ENCODE measurements at places on chromosomes 6 and 20.
A peak's percentile ranks its signal among the peaks of the same experiment; 100 is the strongest.

DNA sequence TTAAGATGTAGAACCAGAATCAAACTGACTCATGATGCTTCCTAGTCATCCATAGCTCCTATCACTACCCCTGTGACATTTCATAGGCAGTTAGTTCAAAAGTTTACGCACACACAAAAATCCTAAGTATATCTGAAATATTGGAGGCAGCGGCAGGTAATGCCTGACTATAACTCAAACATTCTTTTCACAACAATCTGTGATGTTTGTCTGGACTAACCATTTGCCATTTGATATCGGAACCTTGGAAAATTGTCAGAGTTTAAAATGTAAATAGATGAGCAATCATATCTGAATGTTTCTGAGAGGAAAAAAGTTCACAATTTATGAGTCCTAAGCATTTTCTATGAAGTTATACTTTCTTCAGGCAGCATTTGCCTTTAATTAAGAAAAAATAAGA, 1078.2 kb downstream of the EPHA7 start:
- DNase-seq: no peak

GRCh38 chr6:140043762-140044378, 669.4 kb upstream of the CITED2 start:
- no peak for DNase-seq

- DNase-seq: no peak
Observed at GRCh38 chr20:43955062-43955749, 40.6 kb downstream of the TOX2 start.

DNA sequence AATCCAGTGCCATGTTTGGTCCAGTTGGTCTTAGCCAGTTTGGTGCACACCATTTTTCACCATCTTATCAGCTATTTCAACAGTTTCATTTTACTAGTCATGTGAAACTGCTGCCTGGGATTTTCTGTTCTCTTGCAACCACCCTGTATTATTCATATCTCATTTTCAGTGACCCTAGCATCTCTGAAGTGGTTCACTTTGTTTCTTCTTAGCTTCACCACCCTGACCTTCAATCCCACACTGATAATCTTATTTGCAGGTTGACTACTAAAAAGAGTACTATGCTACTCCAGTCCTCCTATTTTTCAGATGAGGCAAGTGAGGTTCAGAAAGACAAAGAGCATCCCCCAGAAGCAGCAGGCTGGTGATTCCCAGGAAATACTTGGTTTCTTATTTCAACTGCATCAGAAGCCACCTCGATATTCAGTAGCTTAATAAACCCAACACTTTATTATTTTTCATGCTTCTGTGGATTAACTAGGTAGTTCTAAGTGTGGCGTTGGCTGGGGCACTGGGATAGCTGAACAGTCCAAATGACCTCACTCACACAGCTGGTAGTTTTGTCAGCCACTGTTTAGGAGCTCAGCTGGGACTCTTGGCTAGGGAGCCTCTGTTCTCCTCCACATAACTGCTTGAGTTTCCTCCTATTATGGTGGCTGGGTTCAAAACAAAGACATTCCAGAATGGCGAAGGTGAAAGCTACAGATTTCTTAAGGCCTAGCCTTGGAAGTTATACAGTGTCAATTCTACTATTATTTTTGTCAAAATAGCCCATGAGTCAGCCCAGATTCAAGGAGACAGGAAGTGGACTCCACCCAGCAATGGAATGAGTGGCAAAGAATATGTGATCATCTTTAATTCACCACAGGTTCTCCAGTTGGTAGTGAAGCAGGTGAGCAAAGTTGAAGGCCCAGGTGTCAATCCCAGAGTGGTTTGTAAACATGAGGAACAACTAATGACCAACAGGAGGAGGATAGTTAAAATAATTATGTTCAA, 40.6 kb downstream of the BPIFB4 start:
- DNase-seq: no peak

- DNase-seq: no peak
Observed at GRCh38 chr20:59737816-59738215, 133.5 kb downstream of the PHACTR3 start.

- no peak for DNase-seq
Observed at GRCh38 chr20:34829191-34829590, 3.7 kb upstream of the NCOA6 start.

GRCh38 chr6:34232901-34233300, 3.8 kb upstream of the HMGA1 start:
- DNase-seq: no peak

DNA sequence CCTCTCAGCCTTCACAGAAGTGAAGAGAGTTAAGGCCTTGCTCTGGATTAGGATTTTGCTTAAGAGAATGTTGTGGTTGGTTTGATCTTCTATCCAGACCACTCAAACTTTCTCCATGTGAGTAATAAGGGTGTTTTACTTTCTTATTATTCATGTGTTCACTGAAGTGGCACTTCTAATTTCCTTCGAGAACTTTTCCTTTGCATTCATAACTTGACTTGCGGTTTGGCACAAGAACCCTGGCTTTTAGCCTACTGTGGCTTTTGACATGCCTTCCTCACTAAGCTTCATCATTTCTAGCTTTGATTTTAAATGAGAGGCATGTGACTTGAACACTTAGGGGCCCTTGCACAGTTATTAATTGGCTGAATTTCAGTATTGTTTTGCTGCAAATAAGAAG, 166.1 kb upstream of the OPRM1 start:
- no peak for DNase-seq

DNA sequence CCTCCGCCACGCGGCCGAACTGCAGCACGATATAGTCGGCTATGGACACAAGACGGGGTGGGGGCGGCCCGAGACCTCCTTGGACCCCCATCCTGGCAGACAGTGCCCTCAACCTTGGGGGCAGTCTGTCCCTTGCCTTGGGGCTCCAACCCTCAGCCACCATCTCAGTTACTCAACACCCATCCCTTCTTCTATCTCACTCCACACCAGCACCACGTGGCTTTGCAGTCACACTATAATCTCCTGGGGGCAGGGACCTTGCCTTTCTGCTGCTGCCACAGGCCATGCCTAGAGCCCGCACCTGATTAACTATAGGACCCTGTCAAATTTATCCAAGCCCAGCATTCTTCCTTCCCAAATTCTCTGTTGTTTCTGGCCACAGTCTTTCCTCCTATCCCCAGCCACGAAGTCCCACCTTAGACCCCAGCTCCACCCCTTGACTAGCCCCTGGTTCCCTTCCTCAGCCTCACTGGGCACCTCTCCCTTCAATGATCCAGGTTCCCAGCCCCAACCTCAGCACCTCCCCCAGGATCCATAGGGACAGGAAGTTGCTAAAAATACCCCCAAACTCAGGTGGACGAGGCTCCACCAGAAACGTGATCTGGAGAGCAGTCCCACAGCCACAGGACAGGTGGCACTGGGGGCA, 1.7 kb upstream of the TEAD3 start:
- no peak for DNase-seq

DNA sequence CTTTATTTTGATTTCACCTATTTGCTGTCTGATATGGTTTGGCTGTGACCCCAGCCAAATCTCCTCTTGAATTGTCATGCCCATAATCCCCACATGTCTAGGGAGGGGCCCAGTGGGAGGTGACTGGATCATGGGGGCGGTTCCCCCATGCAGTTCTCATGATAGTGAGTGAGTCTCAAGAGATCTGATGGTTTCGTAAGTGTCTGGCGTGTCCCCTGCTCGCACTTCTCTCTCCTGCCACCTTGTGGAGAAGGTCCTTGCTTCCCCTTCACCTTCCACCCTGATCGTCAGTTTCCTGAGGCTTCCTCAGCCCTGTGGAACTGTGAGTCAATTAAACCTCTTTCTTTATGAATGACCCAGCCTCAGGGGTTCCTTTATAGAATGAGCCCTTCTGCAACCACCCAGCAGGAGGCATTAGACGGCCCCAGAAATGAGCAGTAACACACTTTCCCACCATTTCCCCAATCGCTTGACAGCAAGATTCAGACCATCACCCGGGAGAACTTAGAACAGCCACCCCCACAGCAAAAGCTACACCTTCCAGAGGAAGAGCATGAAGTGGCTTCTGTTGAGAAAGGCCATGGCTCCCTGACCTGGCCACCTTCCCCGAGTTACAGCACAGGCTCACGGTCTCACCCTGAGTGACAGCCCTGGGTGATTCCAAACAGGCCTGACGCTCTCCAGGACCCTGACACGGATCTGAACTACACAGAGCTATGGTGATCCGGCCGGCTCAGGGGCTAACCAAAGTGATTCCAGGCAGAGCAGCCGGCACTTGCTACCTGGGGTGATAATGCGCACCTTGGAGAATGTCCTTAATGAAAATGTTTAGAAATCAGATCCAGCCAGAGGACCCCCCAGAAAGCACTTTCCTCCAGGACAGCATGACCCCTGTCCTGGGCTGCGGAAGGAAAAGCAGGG, 131.2 kb upstream of the CDH4 start:
- peak; percentile 74 for DNase-seq

DNA sequence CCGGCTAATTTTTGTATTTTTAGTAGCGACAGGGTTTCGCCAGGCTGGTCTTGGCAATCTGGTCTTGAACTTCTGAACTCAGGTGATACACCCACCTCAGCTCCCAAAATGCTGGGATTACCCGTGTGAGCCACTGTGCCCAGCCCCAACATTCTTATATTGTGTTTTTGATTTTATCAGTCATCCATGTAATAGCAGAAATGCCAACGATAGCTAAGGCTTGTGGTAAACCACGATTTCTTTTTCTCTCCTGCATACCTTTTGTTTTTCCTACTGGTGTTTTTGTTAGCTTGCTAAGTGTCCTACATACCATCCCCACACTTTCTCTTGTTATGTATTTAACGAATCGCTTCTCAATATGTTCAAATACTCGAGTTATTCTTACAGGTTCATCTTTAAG, 12.1 kb downstream of the PHACTR2 start:
- DNase-seq: no peak

DNA sequence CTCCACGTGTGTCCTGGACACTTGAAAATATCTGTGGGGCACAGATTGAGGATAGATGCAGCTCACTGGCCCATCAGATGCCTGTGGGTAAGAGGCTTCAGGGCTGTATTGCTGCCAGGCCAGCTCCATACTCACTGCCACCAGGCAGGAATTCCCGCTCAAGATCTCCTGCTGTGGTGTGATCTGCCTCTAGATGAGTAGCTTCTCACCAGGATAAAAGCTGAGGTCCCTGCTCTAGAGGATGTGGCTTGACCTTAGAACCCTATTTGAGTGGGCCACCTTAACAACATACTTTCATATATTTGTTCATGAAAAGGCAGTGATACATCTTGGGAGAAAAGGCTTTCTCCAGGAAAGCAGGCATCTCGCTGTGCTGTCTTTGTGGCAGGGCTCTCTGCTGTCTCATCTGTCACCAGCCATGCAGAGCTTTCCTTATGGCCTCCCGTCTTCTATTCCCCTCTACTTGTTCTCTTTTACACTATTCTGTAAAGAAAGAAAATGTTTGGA, 165.7 kb upstream of the RNF217 start:
- no peak for DNase-seq

DNA sequence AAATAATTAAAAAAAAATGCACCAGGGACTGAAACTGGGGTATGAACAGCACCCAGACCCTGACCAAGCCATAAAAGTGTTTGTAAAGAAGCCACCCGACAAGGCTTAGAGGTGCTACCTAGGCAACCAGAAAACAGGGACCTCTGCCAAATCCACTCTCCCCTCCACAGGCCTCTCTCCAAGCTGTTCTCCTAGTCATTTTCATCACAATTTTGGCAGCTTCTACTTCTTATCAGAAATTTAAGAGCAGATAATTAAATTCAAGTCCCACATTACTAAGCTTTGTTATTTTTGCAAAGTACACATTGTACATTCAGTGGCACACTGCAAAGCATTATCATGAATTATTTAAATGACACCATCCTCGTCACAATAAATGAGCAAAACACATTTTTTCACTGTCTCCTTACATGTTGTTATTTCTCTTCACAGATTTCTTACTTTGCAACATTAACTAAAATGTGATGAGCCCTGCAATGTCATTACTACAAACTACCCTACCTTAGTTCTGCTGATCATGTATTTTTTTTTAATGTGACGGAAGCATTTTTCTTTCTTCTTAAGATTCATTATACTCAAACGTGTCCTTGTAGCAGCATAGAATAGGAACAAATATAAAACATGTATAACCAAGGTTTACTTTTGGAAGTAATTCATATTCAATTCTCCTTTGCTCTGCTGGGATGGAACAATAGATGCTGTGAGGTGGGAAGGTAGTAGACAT, 38.1 kb downstream of the ECT2L start:
- DNase-seq: peak; percentile 64

- DNase-seq: no peak
Observed at GRCh38 chr20:61295249-61295648, 43.2 kb downstream of the CDH4 start.

GRCh38 chr6:52620055-52620905, 43.4 kb upstream of the TRAM2 start:
- no peak for DNase-seq

DNA sequence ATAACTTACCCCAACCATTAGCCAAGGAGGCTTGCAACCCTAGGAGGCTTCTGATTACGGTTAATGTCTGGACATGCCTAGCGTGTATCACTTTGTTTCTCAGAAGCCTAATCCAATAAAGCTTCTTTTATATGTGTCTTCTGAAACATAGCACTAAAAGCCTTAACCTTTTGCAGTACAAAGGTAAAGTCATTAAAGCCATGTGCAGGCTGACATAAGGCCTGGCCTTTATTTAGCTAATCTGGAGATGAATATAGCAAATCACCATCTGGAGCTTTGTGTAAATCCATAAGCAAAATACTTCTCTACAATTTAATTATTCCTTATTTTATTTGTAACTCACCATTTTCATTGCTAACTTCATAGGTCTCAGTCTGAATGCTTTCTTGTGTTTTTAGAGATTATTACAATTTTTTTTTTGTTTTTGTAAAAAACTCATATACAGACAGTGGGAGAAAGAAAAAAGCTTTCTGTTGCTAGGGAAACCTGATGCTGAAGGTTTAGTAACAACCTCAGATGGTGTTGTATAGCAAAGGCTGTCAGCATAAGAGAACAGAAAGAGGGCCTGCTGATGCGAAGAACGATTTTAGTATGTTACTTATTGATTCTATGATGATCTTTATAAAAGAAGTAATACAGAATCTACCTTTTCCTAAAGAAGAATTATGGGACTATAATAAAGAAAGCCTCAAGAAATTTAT, at the start of gene EYS:
EYS (minus strand) TSS at position 101 of the 701 bp plus-strand sequence. CDS start 211,816 bp downstream, outside the sequence.
- DNase-seq: no peak

DNA sequence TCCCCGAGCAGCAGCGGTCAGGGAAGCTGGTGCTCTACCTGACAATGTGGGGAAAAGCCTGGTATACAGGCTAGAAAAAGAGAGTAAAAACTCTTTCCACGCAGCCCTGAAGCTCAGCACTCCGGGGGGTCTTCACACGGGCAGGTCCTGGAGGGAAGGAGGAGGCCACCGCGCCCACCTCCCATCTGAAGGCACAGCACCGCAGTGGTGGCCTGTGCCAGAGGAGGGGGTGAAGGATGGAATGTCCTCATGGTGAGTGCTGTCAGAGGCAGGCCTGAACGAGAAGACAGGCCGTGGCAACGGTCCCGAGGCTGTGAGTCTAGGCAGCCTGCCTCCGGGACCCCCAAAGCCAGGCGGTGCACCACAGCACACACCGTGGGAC, 5.8 kb downstream of the SLC2A4RG start:
- DNase-seq: no peak

Data from NCI-H2029 treated with DMSO at 0.1 percent for 48 hours (cell line).